GM03348 (cell line): ENCODE measurements at places on chromosomes 1 and 21.
A peak's percentile ranks its signal among the peaks of the same experiment; 100 is the strongest.

DNA sequence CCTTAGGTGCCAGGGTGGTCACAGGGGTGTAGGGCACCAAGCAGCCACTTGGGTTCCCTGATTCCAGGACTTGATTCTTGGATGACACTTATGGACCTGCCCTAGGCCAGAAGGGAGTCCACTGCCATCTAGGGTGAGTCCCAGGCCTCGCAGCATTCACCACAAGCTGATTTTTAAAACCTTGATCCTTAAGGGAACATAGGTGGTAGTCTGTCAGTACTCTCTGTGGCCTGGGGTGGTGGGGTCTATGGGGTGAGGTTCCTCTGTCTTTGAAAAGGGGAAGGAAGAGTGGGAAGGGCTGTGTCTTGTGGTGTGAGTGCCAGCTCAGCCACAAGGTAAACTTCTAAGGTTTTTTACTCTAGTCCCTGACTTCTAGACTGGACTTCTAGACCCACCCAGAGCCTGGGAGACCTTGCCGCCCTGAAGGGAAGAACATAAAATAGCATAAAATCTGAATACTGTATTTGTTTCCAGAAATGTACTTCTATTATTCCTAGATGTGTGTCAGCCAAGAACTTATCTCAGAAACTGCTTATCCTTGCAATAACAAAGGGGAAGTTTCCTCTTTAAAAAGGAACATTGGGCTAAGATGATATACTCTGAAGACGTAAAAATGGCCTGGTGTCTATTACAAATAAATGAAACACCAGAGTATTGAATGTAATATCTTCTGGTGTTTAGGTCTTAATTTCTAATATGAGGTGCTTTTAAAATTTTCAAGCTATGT lies 757.3 kb downstream of the LTN1 start:
- DNase-seq: no peak

- DNase-seq: peak; percentile 40
These were observed 58.4 kb downstream of the NTMT2 start for GRCh38 chr1:170204121-170204520.

DNA sequence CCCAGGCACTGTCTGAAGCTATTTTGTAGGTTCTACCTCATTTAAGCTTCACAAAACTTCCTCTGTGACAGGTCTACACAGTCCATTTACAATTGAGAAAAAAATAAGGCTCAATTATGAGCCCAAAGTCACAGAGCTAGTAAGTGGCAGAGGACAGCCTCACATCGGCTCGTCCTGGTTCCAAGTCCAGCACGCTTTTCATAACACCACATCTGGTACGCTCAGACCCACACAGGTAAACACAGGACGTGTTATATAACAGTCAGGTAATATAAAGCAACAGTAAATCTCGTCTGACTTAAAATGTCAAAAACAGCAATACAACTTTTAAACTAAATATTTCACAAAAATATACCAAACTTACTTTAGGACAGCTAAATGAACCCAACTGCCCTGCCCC lies 13.1 kb downstream of the JAK1 start:
- DNase-seq: no peak

- DNase-seq: no peak
These were observed 80.1 kb downstream of the RRAGC start for GRCh38 chr1:38779491-38779890.

DNA sequence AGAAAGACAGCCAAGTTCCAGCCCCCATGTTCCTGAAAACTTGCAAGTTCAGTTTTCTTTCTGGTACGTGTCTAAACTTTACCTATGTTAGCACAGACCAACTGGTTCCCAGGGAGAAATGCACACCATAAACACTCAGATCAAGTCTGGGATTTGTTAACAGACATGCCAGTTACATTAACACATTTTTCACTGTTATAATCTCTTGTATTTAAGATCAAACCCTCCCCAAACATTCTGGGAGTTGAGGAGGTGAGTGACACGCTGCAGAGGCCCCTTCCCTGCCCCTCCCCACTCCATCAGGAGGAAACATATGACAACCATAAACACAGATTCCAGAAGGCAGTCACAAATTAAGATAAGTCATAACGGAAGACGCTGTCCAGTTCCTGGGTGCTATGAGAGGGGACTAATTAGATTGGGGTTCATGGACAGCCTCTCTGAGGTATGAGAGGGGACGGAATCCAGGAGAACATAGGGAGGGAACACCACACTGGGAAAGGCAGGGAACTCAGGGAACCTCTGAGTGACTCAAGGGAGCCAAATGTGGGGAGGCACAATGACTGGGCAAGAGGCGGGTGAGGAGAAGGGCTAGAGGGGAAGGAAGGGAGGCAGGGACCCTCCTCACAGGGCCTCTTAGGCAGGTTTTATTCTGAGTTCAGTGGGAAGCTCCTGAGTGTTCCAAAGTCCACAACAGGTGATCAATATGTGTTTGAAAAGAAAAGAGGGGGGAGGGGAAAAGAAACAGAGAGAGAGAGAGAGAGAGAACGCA lies 25.0 kb downstream of the DUSP10 start:
- no peak for DNase-seq

- DNase-seq: no peak
These were observed 315.9 kb upstream of the GREM2 start for GRCh38 chr1:240927821-240928220.

- DNase-seq: no peak
These were observed 239.9 kb downstream of the DPYD start for GRCh38 chr1:97680894-97681293.

- DNase-seq: no peak
These were observed 15.3 kb upstream of the PLA2G4A start for GRCh38 chr1:186813420-186813819.

- no peak for DNase-seq
These were observed 66.7 kb downstream of the TEX35 start for GRCh38 chr1:178579562-178579961.

- DNase-seq: no peak
These were observed 43.4 kb downstream of the LTN1 start for GRCh38 chr21:28949318-28949717.

- no peak for DNase-seq
These were observed at the start of gene TTC24 for GRCh38 chr1:156579472-156579871. Gene TTC24 (plus strand): TSS chr1:156579723. CDS start chr1:156581365, 1,642 bp downstream.
